ENCODE measurements at places on chromosomes 2 and 18.

- no peak for DNase-seq
Observed at GRCh38 chr2:14039134-14039533, 593.4 kb upstream of the LRATD1 start.

DNA sequence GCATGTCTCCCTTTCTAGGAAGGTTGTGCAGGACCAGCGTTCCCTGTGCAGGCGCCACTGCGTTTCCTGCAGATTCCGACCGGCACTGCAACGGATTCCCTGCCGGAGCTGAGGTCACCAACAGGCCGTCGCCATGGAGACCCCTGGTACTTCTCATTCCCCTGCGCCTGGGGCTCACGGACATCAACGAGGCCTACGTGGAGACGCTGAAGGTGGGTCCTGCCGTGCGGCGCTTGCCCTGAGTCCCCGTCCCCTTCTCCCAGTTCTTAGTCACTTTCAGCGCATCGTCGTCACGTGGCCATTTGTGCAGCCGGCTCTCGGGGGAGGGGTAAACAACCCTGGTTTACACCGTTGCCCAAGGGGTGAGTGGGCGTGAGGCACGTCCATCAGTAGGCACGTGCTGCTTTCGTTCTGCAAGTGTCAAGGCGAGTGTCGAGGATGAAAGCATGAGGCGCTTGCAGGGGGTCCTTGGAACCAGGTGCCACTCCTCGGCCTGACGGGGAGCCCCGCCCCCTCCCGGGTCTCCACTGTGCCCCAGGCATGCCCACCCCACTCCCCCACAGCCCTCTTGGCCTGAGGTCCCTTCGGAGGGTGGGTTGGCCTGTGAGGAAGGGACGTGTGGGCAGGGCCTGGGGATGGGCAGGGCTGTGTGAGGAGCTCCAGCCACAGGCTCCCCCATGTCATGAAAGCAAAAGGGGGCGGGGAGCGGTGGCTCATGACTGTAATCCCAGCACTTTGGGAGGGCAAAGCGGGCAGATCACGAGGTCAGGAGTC lies 19.8 kb downstream of the DTYMK start:
- DNase-seq, result no peak

- no peak for DNase-seq
Observed at GRCh38 chr2:129763190-129763846, 216.1 kb upstream of the RAB6C start.

- no peak for DNase-seq
Observed at GRCh38 chr2:221791844-221792243, 219.7 kb upstream of the EPHA4 start.

DNA sequence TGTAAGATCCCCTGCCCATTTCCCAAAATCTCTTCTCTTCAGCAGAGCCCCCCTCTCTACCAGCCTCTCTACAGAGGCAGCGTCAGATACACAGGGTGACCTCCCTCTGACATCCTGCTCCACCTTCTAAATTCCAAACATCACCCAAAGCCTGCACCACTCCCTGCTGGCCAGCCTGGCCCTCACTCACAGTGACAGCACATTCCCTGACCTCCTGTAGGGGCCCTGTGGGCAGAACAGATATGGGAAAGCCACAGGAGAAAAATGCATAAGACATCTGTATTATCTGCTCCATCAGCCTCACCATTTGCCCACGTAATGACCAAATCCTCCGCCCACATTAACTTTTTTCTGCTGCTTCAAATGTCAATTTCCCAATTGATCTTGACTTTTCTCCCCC lies 40.6 kb downstream of the TRABD2A start:
- peak; percentile 19 for DNase-seq

Measured in M059J (cell line).